ENCODE measurements at places on chromosomes 5 and 9. TPM values are rescaled to one million over a fixed set of nuclear protein-coding genes. Genes with fewer than 3 reads are reported as not detected.
A peak's percentile ranks its signal among the peaks of the same experiment; 100 is the strongest.

DNA sequence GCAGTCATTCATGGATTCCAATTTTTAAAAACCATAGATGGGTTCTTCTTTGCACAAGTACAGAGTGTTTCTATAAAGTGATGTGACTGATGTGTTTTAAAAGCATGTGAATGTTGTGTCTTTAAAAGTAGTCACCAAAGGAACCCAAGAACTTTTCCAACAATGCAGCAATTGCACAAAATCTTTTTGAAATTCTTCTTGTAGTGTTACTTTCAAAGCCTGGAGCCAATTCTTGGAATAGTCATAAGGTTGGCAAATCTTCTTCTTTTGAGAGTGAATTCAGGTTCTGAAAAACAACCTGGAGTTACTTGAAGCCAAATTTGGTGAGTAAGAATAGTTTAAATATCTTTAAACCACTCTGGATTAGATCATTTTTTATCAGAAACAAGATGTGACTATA lies 10.5 kb downstream of the GRAMD2B start:
- no peak for DNase-seq

DNA sequence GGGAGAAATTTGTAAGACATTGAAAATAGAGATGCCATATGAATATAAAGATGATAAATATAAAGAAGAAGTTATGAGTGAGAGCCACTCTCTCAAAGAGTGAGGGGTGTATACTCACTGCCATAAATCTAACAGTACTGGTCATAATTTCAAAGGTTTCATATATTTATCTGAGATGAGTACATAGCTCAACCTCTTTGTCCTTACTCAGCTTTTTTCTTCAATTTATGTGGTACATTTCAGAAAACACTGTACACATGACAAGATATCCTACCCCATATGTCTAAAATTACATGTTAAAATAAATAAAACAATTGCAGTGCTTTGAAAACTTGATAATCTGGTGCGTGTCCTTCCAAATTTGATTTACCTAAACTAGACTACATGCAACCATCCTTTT lies 5.2 kb upstream of the MCC start:
- DNase-seq = no peak

FOXD4L6 gene
- total RNA-seq = under 0.01 TPM

DNA sequence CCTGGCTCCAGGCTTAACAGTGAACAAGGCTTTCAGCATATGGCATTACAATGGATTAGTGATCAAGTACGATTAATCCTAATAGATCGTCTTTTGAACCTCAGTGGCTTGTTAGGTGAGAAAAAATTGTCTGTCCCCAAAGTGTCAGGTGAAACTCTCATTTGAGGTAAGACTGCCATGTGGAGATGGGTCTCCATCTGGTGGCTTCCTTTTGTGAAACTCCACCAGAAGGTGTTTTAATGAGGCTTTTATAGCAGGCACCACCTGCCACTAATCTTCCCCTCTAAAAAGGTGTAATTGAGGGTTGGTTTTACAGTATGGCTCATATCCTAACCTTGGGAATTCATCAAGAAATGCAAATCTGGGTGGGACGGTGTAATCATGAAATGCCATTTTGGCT lies 471.1 kb upstream of the MPDZ start:
- no peak for DNase-seq

DCANP1 gene
- not detected for total RNA-seq

GRCh38 chr5:174086751-174087150 lies 41.2 kb downstream of the NSG2 start:
- peak; percentile 25 for DNase-seq

- no peak for DNase-seq
These were observed 17.2 kb downstream of the EBF1 start for GRCh38 chr5:159082474-159082873.

NUTM2F gene
- total RNA-seq = not detected

DNA sequence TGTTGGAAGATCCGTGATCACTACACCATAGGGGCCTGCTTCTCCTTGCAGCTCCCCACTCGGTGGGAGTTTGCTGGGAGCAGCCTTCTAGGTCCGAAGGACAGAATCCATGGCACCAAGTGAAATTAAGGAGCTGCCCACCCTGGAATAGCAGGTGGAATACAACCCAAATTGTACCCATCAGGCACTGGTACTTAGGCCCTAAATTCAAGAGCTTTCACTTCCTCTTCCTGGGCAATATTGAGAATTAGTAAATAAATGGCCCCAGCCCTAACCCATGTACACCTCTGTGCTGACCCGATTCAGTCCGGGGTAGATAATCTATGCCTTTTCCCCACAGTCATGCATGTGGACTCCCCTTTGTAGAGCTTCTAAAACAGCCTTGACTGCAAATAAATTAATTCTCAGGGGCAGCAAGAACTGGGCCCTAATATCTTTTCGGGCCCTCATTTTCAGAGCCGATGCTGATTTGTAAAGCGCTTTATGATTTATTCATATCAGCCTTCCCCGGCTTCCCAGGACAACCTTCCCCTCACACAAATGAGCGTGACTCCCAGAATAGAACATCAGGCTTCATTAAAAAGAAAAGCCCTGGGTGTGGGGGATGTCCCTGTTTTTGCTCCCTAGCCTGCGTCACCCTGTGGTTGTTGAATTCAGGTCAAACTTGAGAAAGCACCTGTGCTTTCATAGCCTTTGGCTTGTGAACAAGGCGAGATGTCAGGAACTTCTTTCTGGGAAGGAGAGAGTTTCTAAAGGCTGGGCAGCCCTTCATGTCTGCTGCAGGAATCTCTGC lies 126.1 kb upstream of the TBC1D2 start:
- DNase-seq = no peak

- DNase-seq = no peak
These were observed 89.9 kb downstream of the SYK start for GRCh38 chr9:90891308-90892040.

GRCh38 chr5:33438996-33439395 lies 1.8 kb upstream of the TARS1 start:
- DNase-seq = no peak

INPP5E gene
- 8.2 TPM for total RNA-seq

GRCh38 chr5:5139336-5139776 lies 774 bp upstream of the ADAMTS16 start:
- DNase-seq = no peak

GRCh38 chr9:128607642-128608350 lies 48.9 kb downstream of the DYNC2I2 start:
- peak; percentile 21 for DNase-seq

PPIC gene
- 42.5 TPM for total RNA-seq

GRCh38 chr5:123708074-123708806 lies 196.3 kb downstream of the CSNK1G3 start:
- peak; percentile 67 for DNase-seq

PCSK1 gene
- total RNA-seq = under 0.01 TPM

DNA sequence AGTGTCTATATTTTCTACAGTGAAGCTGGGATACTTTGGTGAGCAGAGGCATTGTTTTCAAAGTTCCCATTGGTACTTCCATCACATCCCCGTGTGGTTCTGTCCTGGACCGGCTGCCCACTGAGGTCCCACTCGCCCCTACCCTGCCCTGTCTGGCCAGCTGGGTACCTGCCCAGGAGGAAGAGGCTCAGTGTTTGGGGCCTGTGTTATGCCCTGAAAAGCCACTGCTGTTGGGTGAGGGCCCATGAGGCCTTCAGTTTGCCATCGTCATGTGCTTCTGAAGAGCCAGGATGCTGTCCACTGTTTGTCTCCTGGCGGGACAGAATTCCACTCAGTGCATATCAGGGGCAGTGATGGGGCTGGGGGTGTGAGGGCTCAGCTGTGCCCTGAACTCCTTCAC lies 2.6 kb upstream of the CEP72 start:
- no peak for DNase-seq

GRCh38 chr5:146112476-146112875 lies 7.1 kb upstream of the PLAC8L1 start:
- no peak for DNase-seq

RABEPK gene
- total RNA-seq = 32.0 TPM

DNA sequence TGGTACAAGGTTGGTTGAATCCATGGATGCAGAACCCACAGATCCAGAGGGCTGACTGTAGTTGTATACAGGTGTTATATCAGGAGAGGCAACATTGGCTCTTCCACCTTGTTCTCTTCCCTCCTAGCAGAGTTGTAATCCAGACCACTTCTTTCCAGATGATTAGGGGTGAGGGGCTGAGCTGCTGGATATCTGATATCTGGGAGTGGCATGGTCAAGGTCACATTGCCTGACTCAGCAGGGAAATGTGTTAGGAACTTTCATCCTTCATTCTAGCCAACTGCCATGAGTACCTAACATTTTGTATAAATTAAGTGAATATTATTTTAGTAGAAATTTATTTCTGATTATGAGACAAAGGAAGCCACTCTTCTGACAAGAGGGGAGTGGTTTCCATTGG lies 7.3 kb downstream of the DAPK1 start:
- DNase-seq = no peak

FAF2 gene
- 37.0 TPM for total RNA-seq

FAM169A gene
- 3.9 TPM for total RNA-seq

- DNase-seq = peak; percentile 64
These were observed 25.8 kb upstream of the HSD17B3 start for GRCh38 chr9:96327694-96328352.

GRCh38 chr9:107874137-107874536 lies 384.6 kb upstream of the KLF4 start:
- no peak for DNase-seq

DNA sequence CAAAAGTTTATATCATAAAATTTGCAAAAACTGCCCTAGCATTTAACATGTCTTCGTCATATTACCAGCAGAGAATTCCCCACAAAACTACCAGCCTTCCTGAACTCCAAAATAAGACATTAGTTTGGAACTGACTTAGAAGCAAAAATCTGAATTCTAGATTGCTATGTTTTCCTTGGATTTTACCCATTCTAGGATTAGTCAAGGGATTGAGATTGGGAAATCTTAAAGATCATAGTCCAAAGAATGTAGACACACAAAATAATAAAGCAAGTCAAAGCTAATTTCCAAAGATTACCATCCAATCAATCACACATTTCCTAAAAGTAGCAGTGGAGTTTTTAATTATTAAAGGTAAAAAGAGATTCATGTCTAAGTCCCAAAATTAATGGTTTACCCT lies 138.2 kb downstream of the NFIB start:
- no peak for DNase-seq

GRCh38 chr9:97321691-97322090 lies 14.2 kb downstream of the CCDC180 start:
- peak; percentile 5 for DNase-seq

DNA sequence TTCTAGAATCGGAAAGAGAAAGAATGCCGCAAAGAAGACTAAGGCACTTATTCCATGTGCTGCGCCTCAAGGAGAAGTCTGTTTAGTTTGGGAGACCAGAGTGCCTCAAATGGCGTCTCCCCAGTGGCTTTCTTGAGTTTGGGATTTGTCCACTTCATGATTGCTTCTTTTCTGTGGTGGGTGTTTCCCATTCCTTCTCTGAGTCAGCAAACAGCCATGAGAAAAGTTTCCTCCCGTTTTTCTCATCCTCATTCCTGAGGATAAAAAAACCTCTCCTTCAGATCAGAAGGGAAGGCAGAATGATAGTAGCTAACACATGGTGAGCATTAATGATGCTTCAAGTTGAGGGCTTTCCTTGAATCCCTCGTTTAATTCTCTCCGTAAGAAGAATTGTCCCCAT lies 275.9 kb upstream of the WWC1 start:
- peak; percentile 10 for DNase-seq

GRCh38 chr9:133659516-133659915 lies 23.4 kb downstream of the DBH start:
- DNase-seq = no peak

DNA sequence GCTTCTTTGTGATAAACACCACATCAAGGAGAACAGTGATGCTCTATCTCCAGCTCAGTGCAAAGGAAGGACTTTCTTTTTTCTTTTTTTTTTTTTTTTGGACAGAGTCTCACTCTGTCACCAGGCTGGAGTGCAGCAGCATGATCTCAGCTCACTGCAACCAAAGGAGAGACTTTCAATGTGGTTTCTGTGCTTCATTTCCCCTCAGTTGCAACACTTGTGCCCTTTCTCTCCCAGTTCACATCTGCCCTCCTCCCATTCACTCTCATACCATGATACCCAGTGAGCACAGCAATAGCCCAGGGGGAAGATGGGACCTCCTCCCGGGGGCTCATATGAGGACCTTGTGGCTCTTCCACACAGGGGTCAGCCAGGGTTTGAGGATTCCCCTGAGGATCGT lies 110.0 kb downstream of the MTRR start:
- DNase-seq = no peak

- no peak for DNase-seq
These were observed 84.9 kb upstream of the NR3C1 start for GRCh38 chr5:143488381-143488780.

GRCh38 chr9:19994296-19994695 lies 205.5 kb upstream of the SLC24A2 start:
- DNase-seq = no peak
